ENCODE measurements at places on chromosomes 16 and 17.

DNA sequence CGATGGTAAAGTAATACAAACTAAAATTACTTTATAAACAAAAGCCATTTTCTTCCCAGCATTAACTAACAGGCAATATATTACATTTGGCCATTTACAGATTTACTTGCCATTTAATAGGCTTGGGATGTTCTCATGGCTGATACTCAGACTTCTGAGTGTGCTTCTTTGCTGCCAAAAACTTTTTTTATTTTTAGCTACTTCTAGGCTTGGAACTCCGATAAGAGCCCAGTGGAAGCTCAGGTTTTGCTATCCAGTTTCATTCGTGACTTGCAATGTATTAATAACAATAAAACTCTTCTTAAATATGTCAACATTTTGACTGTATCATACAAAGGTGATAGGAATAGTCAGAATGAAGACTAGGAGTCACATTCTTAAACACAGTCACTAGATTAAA is 152.3 kb downstream of the ITFG1 start:
- DNase-seq: no peak

DNA sequence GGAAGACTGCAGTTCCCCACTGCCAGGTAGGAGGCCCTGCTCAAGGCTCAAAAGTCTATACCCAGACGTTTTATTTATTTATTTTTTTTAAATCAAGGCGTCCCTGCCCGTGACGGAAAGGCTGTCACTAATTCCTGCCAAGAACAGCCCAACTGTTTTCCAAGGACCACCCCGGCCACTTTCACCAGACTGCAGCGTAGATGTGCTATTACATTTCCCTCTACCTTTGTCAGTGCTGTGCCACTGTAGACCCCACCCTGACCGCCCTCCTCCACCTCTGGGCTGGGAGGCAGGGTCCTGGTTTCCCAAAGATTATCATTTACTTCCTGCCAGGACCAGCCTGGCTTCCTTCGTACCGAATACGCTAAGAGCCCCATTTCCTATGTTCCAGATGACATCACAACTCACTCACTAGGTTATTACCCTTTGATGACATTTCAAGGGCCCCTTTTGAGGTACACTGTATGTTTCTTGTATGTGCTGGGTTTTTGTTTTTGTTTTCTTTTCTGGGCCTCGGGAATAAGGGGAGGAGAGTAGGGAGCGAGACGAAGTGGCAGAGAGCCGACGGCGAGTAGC is 6.3 kb upstream of the RNF227 start:
- DNase-seq: no peak

DNA sequence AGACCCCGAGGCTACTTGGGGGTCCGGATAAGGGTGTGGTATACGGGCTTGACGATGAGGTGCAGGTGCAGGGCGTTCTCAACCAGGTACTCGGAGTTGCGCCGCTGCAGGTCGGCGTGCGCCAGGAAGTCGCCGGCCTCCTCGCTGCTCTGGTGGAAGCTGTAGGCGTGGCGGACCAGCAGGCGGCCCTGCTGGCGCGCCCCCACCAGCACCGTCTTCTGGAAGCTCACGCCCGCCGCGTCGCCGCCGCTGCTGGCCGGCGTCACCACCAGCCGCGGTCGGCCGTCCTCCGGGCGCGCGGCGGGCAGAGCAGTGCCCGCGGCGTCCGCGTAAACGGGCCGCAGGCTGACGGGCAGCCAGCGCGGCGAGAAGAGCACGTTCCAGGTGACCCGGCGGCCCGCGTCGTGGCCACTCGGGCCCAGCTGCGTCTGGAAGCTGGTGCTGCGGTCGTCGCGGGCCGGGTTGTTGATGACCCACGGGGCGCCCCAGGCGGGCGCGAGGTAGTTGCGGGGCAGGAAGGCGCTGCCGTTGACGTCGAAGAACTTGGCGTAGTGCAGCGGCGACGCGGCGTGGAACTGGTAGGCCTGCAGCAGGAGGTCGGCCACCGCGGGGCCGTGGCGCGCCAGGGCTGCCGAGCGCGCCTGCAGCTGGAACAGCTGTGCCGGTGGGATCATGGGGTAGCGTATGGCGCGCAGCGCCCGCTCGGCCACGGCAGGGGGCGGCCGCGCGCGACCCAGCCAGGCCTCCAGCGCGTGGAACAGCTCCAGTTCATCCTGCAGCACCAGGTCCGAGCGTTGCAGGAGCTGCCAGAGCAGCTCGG is 4.8 kb downstream of the BTBD17 start:
- DNase-seq: no peak

DNA sequence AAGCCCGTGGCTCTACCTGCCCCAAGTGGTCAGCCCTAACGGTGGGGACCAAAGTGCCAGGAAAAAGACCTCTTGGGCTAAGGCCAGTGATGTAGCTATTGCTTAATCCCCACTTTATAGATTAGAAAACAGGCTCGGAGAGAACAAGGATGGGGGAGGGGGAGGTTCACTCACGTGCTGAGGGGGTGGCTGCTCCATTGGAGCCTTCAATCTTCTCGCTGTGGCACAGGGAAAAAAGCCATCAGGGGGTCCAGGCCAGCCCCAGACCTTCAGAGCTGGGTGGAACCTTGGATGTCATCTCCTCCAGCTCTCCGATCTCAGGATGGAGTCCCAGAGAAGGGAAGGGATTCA is 45.9 kb downstream of the SRCIN1 start:
- DNase-seq: no peak

Data from stimulated activated CD8-positive, alpha-beta memory T cell treated with anti-CD3 and anti-CD28 coated beads, Interleukin-15, amount 100 ng/mL, for 24 hours (primary cell).